ENCODE measurements at places on chromosomes 2 and 18. TPM values are rescaled to one million over a fixed set of nuclear protein-coding genes. Genes with fewer than 3 reads are reported as not detected.

Gene MYOM1
- total RNA-seq: 10.4 TPM

Gene ANKRD12
- total RNA-seq: 156 TPM

Gene TUBA3E
- total RNA-seq: not detected

Gene SERPINB4
- total RNA-seq: not detected

Gene ARHGAP28
- total RNA-seq: 10.1 TPM

Gene PROKR1
- 1.8 TPM for total RNA-seq

Data from diencephalon (tissue), 1 donor.